ENCODE measurements at places on chromosomes 7 and 10.

GRCh38 chr10:6161921-6162320, 40.8 kb upstream of the PFKFB3 start:
- no peak for DNase-seq

- DNase-seq: no peak
These were observed 6.0 kb downstream of the EGFR start for GRCh38 chr7:55024776-55025175.

DNA sequence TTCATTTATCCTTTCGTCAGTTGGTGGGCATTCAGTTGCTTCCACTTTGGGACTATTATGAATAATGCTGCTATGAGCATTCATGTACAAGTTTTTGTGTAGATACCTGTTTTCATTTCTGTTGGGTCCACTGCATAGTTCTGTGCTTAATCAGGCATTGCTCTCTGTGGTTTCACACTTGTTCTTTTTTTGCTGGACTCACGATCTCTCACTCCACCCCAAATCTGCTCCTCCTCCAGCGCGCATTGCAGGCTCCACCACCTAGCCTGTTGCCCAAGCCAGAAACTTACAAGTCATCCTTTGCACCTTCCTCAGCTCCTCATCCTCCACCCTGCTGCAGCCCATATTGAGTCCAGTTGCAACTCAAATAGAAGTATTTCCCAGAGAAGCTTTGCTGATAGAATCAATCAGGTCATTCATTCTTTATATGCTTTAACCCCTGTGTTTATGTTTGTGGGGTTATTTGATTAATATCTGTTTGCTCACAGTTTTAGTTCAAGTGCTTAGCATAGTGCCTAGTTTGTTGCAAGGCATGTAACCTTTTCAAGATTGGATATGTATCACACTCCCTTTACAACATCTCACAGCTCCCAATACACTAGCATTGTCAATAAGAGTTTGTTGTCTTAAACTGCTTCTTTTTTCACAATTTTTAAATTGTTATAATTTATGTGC, 16.6 kb upstream of the AFAP1L2 start:
- no peak for DNase-seq

- no peak for DNase-seq
These were observed 41.5 kb downstream of the CYP17A1 start for GRCh38 chr10:102795453-102796406.

- DNase-seq: no peak
These were observed 524 bp upstream of the FUOM start for GRCh38 chr10:133358162-133358924.

DNA sequence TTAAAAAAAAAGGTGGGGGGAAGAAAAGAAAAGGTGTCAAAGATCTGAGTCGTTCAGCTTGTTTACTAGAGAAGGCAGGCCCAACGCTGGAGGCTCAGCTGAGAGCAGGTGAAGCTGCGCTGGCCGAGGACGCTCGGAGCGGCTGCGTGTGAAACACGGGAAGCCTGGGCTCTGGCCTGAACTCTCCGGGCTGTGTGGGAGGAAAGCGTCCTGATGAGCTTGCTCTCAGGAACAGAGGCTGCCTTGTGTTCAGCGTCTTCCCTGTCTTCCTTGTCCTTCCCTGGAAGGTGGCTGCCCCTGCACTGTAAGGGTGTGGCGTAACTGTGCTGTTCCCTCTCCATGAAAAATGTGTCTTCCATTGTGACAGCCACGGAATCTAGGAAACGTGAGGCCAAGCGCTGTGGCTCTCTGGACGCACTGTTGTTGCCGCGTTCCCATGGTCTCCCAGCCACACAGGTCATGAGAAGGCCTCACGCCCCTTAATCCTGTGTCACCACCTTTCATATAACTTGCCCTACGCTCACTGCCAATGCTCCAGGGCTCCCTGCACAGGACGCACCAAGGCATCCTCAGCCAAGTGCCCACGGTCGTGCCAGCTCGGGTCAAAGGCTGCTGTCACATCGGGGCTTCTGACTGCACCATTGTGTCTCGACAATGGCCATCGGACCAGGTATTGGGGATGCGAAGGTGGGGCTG, 15.8 kb downstream of the IL15RA start:
- peak; percentile 14 for DNase-seq

DNA sequence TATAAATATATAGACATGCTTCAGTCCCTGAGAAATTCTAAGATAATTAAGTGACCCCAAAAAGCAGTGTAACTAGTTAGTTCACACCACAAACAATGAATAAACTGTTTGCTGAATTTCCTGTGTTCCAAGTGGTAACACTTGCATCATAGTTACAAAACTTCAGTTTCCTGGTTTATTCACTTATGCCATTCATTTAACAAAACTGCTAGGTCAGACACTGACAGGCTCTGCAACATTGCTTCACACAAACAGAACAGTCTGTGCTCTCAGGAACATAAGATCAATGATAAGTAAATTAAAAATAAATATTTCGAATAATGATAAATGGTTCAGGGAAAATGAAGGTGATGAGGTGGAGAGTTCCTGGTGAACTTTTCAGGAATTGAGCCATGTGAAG, 133.3 kb upstream of the NAMPT start:
- no peak for DNase-seq

DNA sequence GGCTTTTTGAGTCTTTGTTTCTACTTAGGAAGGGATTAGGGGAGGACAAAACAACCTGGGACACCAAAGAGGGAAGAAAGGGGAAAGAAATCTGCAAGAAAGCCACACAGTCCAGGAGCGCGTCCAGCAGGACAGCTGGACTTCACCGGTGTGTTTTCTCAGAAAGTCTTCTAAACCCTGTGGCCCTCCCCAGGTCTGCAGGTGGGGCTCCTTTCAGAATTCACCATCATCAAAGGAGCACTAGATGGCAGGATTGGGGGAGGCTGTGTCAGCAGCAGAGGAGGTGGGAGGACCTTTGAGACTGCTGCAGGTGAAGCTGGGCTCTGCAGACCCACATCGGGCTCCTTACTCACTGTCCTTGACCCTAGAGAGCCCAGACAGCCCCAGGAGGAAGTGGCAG, 13.9 kb upstream of the DRGX start:
- DNase-seq: no peak

DNA sequence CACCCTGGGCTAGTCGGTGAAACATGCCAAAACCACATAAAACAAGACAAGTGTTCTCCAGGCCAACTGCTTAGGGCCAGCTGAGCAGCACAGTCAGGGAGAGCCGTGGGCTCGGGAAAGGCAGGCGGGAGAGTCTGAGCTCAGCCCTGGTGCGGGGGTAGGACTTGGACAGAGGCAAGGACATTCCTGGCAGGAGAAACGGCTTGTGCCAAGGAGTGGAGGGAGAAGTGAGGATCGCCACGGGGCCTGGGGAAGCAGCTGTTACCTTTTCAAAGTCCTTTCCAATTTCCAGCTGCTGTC, 4.2 kb downstream of the ELN start:
- peak; percentile 83 for DNase-seq

GRCh38 chr7:114922026-114922651, at the start of gene MDFIC:
TSS of gene MDFIC (plus strand) at chr7:114922094. CDS start at chr7:114923034, 940 bp downstream.
- peak; percentile 86 for DNase-seq

DNA sequence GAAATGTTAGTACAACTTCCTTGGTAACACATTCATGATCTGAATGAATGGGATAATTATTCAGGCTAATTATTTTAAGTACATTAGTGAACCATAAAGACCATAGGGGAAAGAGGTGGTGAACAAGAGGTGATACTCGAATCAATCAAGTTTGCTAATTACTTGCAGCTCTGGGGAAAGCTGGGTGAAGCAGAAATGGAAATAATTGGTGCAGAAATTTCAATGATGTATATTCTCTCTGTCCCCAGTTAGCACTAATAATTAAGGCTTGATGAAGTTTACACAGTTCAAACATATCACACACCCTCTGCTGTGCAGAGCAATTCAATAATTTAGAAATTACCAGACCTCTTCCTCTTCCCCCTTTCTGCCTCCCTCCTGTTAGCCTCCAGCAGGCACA, 49.4 kb upstream of the OPALIN start:
- DNase-seq: no peak

GRCh38 chr7:157923903-157924630, 587.3 kb downstream of the DNAJB6 start:
- no peak for DNase-seq

GRCh38 chr10:117421985-117422384, 46.7 kb upstream of the PDZD8 start:
- DNase-seq: no peak

DNA sequence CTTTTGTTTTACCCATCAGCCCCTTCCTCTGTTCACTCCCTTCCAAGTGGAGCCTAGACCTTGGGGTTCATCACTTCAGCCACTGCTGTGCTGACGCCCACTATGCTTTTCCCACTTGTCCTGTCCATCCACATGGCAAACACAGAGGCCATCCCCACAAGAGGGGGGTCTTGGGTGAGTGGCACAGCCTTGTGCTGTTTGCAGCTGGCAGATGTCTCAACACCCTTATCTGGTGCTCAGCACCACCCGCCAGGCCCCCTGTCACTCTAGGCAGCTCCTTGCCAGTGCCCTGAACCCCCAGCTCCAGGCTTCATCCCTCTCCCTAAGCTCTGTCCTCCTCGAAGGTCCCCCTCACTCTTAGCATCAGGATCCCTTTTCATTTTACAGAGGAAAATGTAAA, 13.1 kb downstream of the BLVRA start:
- no peak for DNase-seq

GRCh38 chr7:104524853-104525252, 196.4 kb downstream of the LHFPL3 start:
- DNase-seq: no peak

DNA sequence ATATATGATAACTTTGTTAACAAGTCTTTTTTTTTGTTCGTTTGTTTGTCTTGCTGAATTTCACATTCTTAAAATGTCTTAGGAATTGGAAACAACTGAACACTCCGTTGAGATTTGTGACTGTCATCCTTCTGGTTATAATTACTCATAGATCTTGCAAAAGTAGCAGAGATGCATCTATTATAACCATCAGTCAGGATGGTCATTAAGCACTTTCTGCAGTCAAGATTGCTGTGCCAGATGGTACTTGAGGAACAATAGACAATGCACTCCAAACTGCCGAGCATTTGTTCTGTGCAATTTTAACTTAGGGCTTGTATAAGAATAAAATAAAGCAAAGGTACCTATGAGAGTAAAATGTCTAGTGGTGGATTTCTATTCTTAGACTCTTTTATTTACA, 710.1 kb upstream of the KCND2 start:
- DNase-seq: no peak

GRCh38 chr7:122487131-122487530, 182.6 kb upstream of the FEZF1 start:
- no peak for DNase-seq

DNA sequence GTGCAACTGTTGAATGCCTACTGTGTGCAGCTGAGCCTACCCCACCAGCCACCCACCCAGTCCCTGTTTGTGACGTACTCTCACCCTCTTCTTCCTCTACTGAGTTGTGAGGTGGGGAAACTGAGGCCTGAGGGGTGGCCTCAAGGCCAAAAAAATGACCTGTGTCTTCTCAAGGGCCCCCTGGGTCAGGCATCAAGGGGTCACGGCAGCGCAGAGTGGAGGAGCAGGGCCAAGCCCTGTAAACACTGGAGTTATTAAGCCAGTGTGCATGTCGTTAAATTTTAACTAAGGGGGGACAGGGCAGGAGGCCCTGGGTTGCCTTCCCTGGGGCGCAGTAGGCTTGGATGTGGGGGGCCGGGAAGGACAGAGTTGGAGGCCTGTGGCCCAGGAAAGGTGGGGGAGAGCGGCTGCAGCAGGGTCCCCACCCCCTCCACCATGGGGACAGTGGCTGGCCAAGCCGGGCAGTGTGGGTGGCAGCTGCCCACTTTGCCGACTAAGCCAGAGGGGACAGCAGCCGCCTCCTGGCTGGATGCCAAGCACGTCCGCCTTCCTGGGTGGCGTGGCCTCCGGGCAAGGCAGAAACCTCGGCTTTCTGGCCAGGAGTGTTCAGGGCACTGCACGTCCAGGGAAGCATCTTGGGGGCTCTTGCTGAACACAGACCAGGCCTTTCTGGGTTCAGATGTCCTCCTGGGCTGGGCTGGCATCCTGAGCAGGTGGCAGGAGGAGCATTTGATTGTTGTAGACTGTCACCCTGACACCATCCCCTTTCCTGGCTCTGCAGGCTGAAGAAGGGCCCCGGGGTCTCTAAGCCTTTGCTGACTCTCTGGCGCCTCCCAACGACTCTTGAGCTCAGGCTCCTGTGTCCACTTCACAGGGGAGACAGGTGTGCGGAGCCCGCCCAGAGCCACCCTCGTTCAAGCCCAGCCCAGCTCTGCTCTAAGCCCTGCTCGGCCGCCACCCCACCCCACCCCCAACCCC, 1.9 kb downstream of the SLC29A4 start:
- peak; percentile 74 for DNase-seq

- DNase-seq: no peak
These were observed 123.6 kb upstream of the NOBOX start for GRCh38 chr7:144527051-144527471.

- DNase-seq: no peak
These were observed 335.6 kb upstream of the HGF start for GRCh38 chr7:82105463-82105862.

DNA sequence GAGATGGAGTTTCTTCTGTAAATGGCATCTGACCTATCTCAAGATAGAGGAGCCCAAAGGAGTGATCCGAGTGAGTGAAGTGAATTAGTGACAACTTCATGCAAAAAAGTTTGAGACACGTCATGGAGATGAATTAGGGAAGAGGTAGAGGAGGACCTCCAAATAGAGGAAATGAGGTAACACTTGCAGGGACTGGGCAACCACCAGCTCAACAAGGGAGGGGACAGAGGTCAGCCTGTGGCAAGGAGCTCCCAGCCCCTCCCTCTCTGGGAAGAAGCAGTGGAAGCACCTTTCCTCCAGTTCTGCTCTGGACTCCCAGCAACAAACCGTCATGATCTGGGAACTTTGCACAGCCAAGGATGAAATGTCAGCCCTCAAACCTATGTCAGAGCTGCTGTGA, 83.5 kb upstream of the IKZF1 start:
- no peak for DNase-seq

DNA sequence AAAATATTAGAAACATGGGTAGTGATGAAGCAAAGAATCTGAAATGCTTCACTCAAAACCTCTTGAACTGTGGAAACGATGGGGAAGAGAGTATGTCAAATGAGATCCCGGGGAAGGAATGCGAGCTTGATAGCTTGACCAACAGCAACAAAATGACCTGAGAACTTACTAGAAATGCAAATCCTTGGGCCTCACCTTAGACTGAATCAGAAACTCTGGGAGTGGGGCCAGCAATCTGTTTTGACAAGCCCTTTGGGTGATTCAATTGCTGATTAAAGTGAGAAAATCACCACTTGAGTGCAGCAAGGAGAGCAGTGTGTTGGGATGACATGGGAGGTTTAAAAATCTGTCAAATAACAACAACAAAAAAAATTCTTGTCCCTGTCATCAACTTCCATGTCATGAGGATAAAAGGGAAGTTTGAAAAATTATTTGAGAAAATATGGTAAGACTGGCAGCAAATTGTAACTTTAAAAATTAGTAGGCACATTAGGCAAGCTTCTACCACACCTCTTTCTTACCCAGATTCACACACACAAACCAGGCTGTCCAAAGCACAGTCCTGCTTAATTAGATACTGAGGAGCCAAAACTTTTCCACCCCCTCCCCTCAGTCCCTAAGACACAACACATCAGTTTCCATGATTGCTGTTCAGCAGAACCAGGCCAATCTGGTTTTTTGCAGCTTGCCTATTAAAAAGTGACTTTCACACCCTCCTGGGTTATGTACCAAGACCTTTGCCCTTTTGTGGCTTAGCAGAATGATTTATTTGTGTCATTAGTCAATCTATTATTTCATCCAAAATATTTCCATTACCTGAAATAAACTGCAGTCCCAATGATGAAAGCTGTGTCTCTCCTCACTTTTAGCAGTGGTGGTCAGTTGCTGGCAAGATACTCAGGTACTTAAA, 15.6 kb downstream of the CALCR start:
- DNase-seq: no peak

GRCh38 chr10:132274581-132274980, 33.2 kb downstream of the STK32C start:
- DNase-seq: no peak

All from femur (tissue), 1 donor.